Frontal cortex (tissue), 4 donors: ENCODE measurements at places on chromosomes 7 and 10.

- no peak for DNase-seq
Observed at GRCh38 chr10:113443141-113443925, 109.5 kb upstream of the HABP2 start.

GRCh38 chr10:49079072-49079471, 36.2 kb downstream of the VSTM4 start:
- DNase-seq = no peak

- no peak for DNase-seq
Observed at GRCh38 chr10:77547307-77548050, 90.1 kb downstream of the KCNMA1 start.

- DNase-seq = no peak
Observed at GRCh38 chr7:106488465-106488864, 172.5 kb downstream of the CCDC71L start.

DNA sequence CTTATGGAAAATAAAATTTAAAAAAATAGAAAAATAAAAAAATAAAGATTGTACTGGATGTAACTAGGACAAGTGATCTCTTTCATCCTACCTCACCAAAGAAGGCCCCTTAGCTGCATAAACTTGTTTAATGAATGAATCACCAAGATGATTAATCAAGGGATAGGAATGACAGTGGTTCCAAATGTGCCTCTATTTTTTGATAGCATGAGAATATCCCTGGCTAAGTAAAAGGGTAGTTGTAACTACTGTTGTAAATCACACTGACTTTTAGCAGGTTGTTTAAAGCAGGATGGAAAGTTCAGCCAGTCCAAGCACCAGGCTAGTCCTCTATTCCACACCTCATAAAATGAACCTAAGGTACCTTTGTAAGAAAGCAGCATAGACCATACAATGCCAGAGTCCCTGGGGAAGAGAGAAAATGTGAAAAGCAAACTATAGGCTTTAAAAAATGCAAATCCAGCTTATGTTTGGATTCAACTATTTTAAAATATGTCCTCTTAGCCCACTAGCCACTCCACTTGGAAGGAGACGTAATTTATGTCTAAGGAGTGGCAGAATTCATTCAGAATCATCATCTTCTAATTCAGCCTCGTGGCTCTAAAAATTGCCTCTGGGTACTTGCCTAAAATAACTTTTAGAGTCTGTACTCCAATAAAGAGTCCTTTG, 126.8 kb downstream of the SKIDA1 start:
- DNase-seq = no peak

DNA sequence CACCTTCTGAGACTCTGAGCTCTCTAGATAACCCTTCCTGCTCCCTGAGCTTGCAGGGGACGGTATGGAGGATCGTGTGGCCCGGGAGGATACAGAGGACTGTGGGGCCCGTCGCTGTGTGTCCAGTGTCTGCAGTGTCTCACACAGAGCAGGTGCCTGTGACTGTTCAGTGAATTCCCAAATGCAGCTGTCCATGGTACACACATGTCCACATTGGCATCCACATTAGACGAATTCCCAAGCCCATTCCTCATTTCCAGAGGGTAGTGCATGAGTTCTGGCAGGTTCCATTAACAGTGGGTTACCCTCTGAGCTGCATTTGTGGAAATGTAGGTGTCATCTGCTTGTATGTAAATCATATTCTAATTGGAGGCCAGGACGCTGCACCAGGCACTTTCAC, 39.5 kb downstream of the WDFY4 start:
- DNase-seq = no peak

GRCh38 chr7:95817866-95818640, 45.7 kb downstream of the DYNC1I1 start:
- DNase-seq = no peak

- no peak for DNase-seq
Observed at GRCh38 chr10:112510384-112510783, 63.4 kb downstream of the VTI1A start.

GRCh38 chr7:66771795-66772194, 31.3 kb downstream of the RABGEF1 start:
- DNase-seq = no peak

- DNase-seq = no peak
Observed at GRCh38 chr10:98572594-98572993, 125.9 kb upstream of the HPS1 start.

DNA sequence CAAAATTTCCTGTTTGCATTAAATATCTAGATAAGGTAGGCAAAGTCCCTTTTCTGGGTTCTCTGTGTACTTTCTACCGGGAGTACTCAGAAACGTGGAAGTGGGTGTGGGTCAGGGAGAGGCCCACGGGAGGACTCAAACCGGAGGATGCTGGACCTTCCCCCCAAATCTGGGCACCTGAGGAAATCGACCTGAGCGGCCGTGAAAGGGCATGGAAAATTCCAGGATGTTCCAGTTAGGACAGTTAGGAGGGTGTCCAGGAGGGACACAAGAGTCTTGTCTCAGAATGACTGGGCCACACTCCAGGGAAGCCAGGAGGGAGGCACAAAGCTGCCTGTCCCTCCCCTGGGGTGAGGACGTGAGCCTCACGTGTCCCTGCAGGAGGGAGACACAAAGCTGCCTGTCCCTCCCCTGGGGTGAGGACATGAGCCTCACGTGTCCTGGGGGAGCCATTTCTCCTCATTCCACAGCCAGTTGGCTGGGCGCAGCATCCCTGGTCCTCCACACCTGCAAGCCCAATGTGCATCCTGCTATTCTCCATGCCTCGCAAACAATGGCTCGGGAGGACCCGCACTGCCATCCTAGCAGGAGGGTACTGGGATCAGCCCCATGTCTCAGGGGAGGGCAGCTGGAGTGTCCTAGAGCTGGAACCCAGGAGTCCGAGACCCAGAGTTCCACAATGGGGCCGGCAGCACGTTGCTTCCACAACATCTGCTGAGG, 190.5 kb upstream of the PPP2R2D start:
- no peak for DNase-seq

GRCh38 chr7:156544919-156545715, 95.5 kb upstream of the RNF32 start:
- no peak for DNase-seq

DNA sequence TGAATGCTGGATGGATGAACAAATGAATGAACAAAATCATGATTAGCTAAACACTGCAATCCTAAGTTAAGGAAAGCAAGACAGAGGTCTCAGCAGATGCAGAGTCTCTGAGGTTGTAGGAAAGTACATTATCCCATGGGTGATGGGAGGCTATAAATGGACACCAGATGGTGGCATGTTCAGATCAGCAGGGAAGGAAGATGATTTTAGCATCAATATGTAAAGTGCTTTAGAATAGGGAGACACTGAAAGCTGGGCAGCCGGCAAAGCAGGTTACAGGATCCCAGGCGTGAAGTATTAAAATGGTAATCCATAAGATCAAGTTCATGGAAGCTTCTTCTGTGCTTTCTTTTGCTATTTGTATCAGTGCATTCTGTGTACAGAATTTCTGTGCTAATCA, 7.9 kb upstream of the RAPGEF5 start:
- DNase-seq = no peak

DNA sequence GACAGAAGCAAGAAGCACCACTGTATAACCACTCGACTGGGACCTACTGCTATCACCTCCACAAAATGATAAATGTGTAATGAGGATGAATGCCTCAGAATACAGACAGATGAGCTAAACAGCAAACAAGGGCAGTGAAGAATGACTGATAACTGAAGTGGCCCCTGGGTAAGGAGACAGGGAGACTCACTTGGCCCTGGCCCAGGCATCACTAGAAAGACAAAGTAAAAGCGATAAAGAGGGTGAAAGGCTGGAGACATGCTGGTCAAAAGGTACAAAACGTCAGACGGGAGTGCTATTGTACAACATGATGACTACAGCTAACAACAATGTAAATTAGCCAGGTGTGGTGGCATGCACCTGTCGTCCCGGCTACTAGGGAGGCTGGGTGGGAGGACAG, 27.8 kb upstream of the APBB1IP start:
- DNase-seq = no peak

GRCh38 chr10:110323503-110323902, 18.8 kb upstream of the SMNDC1 start:
- no peak for DNase-seq

- DNase-seq = no peak
Observed at GRCh38 chr7:71278257-71278656, 146.3 kb downstream of the GALNT17 start.

GRCh38 chr10:62162261-62162981, 106.2 kb downstream of the RTKN2 start:
- no peak for DNase-seq

DNA sequence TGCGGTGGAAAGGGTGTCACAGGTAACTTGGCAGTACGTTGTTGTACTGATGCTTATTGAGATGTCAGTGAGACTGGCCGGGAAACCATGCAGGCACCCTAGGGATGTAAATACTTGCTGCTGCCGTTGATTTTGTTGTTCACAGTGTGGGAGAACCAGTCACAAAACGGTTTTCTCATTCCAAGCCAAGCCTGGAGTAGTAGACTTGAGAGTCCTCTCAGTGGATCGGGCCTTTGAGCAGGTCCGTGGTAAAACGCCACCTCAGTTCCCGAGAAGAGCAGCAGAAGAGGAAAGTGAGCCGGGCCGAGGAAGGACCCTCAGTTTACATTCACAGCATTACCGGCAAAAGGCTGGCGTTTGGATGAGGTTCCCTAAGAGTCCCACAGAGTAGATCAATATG, 1.1 kb downstream of the JAKMIP3 start:
- DNase-seq = no peak

DNA sequence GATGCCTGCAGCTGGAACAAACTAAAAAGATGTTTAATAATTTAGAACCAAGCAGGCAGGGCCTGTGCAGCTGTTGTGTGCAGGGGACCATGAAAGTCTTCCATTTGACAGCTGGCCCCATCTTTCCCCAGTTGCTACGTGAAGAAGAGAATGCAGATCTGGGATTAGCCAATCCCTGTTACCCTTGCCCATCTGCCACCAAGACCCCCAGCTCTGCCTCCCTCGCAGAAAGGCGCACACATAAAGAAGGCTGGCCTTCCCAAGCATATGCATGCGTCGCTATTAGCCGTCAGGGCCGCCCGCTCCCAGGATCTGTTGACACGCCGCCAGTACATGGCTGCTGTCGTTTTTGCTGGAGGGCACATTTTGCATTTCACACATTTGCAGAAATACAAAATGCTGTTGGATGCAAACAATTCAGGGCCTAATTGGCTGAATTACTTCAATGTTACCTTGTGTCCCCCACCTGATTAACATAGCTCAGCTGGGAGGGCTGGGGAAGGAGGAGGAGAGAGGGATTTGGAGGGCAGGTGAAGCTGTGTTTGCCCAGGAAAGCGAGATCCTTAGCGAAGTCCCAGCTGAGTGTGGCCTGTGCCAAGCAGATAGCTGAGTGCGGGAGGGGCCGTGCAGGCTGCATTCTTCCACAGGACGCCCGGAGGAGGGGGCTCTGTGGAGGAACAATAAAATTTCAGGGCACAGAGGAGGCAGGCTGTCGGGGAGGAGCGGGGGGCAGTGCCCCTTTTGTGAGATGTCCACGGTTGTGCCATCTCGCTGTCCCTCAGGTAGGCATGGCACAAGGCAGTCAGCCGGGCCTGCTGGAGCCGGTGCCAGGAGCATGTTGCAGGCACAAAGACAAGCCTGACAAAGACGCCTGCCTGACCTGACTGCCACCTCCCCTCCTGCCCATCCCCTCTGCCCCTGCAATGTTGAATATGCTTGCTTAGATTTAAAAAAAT, 443.0 kb upstream of the MKI67 start:
- no peak for DNase-seq

DNA sequence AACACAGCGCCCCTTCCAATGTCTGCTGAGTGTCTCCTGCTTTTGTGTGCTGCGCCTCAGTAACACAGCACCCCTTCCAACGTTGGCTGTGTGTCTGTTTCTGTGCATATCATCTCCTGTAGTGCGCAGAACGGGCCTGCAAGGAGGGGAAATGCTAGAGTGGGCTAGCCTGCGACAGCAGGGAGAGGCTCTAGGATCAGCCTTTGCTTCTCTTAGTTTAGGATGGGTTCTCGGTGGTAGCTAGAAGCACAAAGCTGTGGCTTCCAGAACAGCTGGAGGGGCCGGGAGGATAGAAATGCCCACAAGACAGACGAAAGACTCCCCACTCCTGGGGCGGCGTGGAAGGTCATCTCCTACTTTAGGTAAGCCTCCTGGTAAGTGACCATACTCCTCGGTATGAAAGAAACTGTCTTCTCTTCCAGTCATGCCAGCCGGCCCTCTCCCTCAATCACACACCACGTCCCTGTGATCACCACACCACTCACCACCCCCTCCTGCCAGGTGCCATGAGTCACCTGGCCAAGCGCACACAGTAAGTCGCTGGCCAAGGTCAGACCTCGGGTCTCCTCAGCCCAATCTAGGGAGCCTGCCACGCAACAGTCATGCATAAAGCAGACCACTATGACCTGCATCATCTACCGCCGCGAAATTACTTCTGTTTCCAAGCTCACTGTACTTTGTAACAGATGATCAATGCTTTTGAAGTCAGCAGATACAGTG, 4.8 kb downstream of the PITRM1 start:
- no peak for DNase-seq

DNA sequence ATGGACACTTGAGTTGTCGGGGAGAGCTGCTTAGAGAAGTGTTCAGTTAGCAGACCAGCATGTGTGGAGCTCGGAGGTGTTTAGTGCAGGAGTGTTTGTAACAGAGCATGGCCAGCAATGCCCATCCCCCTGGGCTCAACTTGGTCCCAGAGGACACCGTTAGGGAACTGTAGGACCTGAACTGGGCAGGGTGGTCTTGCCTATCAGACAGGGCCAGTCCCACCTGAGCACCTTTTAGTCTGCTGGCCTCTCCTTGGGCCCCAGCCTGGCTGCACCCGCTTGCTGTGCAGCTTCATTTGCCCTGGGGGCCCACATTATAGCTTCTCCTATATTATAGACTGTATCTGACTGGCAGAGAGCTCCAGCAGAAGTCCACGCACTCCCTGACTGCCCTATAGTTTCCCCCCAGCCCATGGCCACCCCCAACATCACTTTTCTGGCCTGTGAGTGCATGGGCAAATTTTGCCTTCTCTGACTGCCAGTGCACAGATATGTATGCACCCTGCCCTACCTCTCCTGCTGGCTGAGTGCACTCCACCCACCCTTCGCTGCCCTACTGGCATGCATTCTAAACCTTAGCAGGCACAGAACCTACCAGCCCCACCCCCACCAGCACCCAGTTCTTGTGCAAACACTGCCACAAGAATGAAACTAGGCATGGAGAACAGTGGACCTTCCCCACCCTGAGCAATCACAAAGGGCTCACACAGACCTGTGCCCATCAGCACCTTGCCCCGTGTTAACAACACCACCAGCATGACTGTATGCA, 1030.6 kb upstream of the GHITM start:
- no peak for DNase-seq

DNA sequence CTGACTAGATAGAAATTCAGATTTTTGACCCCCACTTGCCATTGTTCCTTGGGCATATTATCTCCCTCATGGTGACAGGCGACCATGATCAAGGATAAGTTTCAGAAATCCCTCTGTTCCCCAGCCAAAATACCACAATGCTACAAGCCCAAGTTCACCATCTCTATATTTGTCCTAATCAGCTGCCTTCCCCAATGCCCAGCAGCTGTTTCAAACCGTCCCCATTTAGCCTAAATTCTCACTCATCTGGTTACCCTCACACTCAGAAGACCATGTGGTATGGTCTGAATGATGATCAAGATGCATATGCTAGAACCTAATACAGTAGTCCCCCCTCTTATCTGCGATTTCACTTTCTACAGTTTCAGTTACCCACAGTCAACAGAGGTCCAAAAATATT, 956 bp upstream of the GJC3 start:
- DNase-seq = no peak

- no peak for DNase-seq
Observed at GRCh38 chr7:1027242-1028043, 16.9 kb upstream of the GPR146 start.

GRCh38 chr10:93762979-93763391, 5.2 kb downstream of the LGI1 start:
- no peak for DNase-seq

- peak; percentile 86 for DNase-seq
Observed at GRCh38 chr7:322111-322671, 32.2 kb downstream of the FOXL3 start.
